ENCODE measurements at places on chromosomes 7 and 10.
A peak's percentile ranks its signal among the peaks of the same experiment; 100 is the strongest.

GRCh38 chr7:106279425-106280197, 5.2 kb downstream of the NAMPT start:
- DNase-seq, result peak; percentile 9

DNA sequence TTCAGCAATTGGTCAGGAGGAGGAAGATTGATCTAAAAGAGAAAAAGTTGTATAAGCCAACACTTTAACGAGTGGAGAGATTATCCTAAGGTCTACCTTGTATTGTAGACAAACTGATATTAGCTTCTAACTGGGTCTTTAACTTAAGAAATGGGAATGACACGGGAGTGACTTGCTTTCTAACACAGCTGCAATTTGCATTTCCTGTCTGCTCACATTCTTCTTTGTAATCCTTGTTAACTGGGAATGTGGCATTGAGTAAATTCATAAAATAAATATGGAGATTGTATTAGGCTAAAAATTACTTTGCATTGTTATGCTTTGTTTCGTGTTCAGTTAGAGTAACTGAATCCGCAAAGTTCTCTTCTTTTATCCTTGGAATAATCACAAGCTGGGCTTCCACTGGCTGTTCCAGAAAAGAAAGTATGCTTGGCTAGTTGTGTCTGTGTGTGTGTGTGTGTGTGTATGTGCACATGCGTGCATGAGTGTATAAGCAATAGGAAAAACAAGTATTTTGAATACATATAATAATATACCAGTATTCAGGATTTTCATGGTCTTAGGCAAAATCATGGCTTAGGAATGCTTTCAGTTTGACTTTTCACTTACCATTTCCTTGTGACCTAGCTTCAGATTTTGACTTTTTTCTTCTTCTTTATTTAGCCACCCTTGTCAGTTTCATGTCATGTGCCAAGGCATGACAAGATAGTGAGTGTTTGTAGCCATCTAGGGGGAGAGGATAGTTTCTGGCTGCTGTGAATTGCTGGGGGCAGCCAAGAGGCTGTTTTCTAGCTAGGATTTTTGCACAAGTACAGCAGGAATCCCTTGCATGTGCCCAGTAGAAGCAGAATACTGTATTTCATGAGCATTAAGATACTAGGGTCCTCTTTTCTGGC, 54.5 kb upstream of the FZD8 start:
- no peak for DNase-seq

DNA sequence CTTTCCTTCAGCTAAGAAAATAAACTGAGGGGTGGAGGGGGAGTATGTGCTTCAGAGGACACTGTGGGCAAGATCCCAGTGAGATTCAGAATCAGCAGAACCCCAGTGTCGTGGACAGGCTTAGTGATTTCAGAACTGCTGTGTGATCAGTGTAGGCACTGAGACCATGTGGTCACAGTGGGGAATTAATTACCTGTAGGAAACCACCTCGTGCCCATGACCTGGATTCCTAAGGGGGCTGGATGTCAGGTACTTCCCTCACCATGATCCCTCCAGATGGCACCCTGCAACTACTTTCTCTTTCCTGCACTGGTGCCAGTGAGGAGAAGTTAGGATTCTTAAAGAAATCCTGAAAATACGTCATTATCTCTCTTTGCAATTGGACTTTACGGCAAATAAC, 64.4 kb downstream of the HBP1 start:
- DNase-seq, result no peak

- DNase-seq, result no peak
Observed at GRCh38 chr10:101995451-101996063, 60.4 kb downstream of the ARMH3 start.

GRCh38 chr10:11677480-11677879, 64.7 kb upstream of the ECHDC3 start:
- DNase-seq, result no peak

- DNase-seq, result no peak
Observed at GRCh38 chr7:24129597-24129996, 154.4 kb upstream of the NPY start.
